ENCODE measurements at places on chromosomes 4 and X.

DNA sequence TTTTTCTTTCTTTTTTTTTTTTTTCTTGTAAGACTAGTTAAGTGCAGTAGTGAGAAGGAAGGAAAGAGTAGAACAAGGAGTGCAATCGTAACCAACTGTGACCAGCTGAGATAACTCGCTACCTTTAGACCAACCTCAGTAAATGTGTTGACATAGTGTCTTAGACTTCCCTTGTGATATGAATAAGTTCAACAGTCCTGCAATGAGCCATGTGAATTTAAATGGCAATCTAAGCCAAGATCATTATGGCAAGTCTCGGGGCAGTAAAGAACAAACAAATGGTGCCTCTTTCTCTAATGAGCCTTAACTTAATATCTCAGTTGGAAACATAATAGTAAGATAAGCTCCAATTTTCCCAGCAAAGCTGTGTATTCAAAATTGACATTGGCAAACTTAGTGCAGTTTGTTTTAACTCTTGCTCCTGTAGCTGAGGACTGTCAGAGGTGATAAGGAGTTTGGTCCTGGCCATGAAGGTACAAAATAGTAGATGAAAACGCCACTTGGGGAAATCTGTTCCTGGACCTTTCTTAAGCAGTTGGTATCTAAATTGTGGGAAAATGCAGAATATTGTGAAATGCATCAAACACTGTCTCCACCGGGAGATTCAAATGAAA, 13.8 kb upstream of the RELL1 start:
- DNase-seq: no peak

DNA sequence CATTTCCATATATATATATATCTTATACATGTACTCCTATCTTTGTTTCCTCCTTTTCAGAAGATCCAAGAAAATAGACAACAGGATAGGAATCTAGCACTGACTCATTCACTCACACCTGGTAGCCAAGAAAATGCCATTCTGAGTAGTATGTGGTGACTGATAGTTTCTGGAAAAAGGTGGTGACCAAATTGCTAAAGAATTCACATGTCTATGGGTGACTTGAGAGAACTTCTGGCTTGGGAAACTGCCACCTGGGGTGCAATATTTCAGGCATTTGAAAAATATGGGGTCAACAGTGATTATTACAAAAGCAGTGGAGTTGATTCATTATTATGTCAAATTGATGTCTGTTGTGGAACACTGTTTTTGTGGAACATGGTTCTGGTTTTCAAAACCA, 605.1 kb downstream of the PCDH18 start:
- DNase-seq: peak; percentile 13

- DNase-seq: no peak
These were observed 8.9 kb downstream of the ZNF330 start for GRCh38 chr4:141229408-141230101.

DNA sequence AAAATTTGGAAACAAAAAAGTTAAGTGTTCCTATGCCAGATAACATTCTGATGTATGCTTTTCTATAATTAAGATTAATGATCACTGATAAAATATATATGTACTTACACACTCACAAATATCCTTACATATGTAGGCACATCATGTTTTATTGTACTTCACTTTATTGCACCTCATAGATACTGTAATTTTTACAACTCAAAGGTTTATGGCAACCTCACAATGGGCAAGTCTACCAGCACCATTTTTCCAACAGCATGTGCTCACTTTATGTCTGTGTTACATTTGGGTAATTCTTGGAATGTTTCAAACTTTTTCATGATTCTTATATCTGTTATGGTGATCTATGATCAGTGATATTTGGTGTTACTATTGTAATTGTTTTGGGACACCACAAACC, 57.8 kb upstream of the GPRIN3 start:
- DNase-seq: no peak

GRCh38 chrX:147900349-147900748, 11.4 kb upstream of the FMR1 start:
- no peak for DNase-seq

DNA sequence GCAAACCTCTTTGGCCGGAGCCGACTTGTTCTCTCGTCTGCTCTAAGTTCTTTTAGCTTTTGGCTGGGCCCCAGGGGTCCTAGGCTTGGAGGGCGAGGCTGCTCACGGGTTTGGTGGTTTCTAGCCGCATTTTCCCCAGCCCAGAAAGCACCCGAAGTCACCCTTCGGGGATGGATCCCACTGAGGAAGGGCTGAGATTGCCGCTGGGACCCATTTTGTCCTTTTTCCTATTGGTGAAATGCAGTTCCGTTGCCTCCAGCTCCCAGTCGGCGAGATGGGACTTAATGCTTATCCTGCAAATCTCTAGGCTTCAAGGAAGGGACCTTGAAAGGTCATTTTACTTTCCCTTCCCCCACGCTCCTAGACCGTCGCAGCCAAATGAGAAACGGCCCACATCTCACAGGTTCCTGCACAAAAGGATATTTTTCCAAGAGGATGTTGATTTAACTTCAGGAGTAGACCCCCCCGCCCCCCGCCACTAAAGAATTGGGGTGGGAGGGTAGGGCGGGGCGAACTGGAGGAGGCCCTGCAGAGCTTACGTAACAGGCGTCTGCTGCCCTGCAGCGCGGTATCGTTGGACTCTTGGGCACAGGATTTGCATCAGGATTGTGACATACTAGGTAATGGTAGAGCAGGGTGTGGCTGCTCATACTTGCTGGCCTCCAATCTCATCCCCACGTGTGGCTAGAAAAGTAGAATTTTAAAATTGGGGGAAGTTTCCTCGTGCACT, 564 bp downstream of the PGK1 start:
- DNase-seq: peak; percentile 33

- DNase-seq: no peak
These were observed 16.4 kb upstream of the CTBP1 start for GRCh38 chr4:1265351-1265750.

DNA sequence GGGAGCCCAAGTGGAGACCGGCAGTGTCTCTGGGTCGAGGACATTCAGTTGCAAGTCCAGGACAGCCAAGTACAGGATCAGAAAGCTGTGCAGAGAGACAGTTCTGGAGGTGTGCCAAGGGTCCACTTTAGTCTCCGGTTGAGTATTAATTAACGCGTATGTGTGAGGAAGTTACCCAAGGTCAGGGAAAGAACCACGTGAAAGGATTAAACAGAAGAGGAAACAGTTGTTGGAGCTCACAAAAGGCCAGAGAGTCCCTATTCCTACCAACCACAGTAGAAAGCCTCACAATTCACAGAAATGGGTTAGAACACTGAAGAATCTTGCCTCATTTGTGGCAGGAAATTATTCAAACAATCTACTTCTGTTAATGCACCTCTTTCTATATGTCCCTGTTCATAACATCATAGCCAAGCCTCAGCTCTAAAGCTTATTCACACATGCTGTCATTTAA, 17.9 kb upstream of the NSUN7 start:
- no peak for DNase-seq

DNA sequence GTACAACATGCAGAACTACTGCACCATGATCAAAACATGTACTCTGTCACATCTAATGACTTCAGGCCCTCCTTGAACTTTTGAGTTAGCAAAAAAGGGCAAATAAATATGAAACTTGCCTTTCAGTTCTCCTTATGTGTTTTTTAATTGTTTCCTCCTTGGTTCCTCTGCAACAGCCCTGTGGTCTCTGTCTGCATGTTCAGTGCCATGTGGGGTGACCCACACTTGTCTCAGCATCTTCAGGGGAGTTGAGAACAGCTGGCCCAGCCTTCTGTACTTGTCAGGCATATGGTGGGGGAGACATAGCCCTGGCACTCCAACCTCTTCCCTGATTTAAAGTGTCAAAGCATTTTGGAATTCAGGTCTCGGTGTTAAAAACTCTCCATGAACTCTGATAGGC, 188.0 kb upstream of the PGRMC2 start:
- no peak for DNase-seq

- no peak for DNase-seq
These were observed 46.9 kb upstream of the ATP8A1 start for GRCh38 chr4:42703813-42704212.

- peak; percentile 1 for DNase-seq
These were observed 46.9 kb upstream of the MSANTD1 start for GRCh38 chr4:3201718-3202702.

- no peak for DNase-seq
These were observed 247.0 kb upstream of the TTC29 start for GRCh38 chr4:147192679-147193078.

DNA sequence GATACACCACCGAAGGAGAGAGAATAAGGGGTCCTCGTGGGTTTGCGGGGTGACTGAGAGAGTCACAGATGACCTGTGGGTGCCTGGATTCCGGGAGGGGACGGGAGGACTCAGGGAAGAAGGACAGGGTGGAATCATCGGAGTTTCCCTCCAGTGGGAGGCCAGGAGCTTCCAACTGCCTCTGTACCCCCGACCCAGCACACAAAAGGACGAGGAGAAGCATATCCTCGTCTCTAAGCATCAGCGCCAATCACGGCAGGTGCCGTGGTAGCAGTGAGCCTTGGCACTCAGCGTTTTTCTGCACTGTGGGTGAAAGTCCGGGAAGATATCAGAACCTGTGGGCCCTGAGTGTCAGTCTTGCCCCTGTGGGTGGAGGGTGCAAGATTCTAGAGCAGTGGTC, 62.0 kb downstream of the ASMT start:
- no peak for DNase-seq

- no peak for DNase-seq
These were observed 81.6 kb downstream of the NSUN7 start for GRCh38 chr4:40831146-40831907.

DNA sequence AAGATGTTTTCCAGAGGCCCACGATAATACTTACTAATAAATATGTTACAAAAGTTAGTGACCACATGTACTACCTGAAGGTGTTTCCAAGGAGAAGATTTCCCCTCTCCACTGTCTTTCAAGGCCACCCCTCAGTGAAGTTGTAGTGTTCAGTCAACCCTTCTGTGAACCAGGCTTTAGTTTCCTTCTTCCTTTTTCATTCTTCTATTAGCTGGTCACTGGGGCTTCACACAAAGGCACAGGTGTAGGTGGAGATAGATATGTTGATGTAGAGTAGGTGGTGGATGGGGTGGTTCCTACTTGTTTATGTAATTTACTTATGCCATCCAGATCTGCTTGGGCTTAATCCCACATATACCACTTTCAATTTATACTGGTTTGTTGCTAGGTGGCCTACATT, 43.3 kb upstream of the ADAM29 start:
- no peak for DNase-seq

GRCh38 chr4:127145006-127145540, 487.7 kb upstream of the INTU start:
- no peak for DNase-seq

DNA sequence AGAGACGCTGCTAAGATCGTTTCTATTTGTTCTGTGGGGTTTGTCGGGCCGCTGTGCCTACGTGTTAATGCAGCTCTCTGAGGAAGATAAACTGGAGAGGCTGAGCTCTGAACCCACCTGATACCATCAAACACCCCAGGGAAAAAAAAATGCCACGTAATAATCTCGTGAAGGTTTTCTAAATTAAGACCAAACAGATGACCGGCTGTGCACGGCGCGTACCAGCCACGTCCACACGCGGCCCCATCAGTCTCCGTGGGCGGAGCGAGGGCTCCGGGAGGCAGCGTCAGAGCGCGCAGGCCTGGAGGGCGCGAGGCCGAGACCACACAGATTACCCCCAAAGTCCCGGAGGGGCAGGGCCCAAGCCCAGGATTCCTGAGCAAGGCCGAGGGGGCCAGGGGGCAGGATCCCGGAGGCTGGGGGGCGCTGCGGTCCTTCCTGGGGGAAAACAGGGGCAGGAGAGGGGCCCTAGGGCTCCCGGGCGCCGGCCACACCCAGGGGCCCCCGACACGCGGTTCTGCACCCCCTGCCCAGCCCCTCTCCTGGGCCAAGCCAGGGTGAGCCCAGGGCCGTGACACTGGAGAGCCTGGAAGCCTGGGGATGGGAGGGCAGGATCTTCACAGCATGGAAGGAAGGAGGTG, 91.9 kb downstream of the FAM53A start:
- no peak for DNase-seq

DNA sequence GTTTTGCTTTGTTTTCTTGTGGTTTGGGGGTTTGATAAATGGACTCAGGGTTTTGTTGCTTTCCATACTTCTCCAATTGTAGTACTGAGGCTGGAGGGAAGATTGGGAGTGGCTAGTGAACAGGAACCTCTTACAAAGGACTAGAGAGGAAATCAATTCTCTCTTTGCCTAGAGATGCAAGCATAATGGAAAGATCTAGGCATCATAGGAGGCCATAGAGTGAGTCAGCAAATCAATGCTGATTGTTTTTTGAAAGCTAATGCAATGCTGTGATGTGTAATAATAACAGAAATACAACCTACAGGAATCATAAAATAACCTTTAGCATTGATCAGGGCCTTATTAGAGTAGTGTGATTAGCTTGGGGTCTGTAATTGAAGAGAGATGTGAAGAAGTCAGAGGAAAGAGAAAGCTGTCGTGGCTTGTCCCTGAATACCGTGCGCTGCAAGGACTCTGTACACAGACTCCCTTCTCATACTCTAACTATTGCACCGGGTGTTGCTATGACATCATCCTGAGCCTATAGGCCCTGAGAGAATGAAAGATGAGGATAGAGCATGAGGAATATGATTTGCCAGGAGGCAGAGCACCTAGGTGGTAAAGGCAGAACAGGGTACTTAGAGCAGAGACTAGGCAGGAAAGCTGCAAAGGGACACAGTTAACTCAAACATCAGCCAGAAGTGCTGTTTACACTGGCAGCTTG, 29.3 kb upstream of the GPR101 start:
- DNase-seq: no peak

- no peak for DNase-seq
These were observed at the start of gene CT47C1 for GRCh38 chrX:119072744-119073143. Gene CT47C1, plus strand, starts transcription at chrX:119072993. Its CDS starts 233 bp downstream, at chrX:119073226.

GRCh38 chr4:53507671-53508286, 83.5 kb downstream of the LNX1 start:
- no peak for DNase-seq

DNA sequence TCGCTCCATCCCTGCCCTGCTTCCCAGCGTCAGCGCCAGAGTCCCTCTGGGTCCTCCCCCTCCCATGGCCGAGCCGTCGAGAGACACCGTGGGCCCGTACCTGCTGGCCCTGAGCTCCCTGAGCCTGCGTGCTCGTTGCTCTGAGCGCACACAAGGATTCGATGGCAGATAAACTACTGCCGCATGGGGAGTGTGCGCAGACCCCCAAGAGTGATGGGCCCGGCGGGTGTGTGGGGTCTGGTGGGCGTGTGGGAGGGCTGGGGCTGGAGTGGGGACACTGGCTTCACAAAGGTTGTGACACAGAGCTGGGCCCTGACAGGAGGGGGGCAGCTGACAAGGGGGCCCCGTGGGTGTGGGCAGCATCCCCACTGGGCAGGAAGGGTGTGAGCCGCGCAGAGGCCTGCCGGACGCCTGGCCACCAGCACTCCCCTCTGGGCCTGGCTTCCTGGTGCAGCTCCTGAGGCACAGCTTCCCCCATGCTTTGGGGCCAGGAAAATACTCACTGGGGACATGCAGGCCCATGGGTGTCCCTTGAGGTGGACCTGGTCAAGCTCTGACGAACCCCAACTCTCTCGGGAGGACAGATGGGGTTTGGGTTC, 4.8 kb upstream of the RGS12 start:
- no peak for DNase-seq

GRCh38 chr4:34619531-34620162, 1624.7 kb downstream of the ARAP2 start:
- DNase-seq: no peak

- DNase-seq: no peak
These were observed 16.1 kb downstream of the ADRA2C start for GRCh38 chr4:3781997-3782930.

- DNase-seq: no peak
These were observed 37.4 kb downstream of the GPC3 start for GRCh38 chrX:133947996-133948395.

GRCh38 chr4:57136281-57136680, 26.1 kb upstream of the IGFBP7 start:
- no peak for DNase-seq

All from RWPE1 (cell line).